MG63 (cell line): ENCODE measurements at places on chromosomes 2 and 18. TPM values are rescaled to one million over a fixed set of nuclear protein-coding genes. Genes with fewer than 3 reads are reported as not detected.

The SATB2 gene
- 3.4 and 5.1 TPM in 2 replicates for total RNA-seq

The CHST9 gene
- total RNA-seq, result 1.8 TPM in 1 of 2 replicates, not detected in the other

The GCG gene
- total RNA-seq, result not detected in 2 replicates

The CROCC2 gene
- total RNA-seq, result not detected in 2 replicates

The TRMT61B gene
- 10.1 and 14.8 TPM in 2 replicates for total RNA-seq

DNA sequence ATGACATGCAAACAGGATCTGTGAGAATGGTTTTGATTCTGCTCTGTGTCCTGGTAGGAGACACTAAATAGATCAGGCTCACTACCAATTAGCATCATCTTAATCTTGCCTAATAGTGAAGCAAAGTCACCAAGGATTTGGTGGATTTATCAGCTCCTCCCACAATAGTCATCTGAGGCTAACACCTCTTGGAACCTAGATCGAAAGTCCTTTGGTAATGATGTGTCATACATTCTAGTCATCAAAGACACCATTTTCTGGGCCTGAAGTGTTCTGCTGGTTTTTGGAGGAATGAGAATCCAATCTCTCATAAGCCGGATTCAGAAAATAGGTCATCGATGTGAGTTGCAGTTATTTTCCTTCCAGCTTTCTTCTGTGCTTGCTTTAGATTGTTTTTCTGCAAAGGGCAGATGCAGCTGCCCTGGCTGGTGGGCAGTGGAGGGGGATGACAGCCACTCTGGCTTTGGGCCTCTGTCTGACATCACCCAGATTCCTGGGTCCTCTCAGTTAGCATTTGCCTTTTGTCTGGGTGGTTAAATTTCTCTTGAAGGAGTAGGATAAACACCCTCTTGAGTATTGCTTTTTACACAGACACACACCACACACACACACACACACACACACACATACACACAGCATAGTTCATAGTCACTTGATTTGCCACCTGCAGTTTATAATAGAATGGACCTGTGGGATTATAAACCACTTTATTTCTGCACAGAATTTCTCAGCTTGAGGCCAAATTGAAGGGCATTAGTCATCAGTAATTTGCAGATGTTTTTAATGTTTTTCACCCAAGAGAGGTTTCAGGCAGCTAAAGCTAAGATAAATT is at the start of gene MYO3B:
Gene MYO3B, plus strand, starts transcription at position 198 of the 832 bp plus-strand sequence. Its CDS starts 141 bp downstream, at position 339.
- DNase-seq, result peak; percentile 24

DNA sequence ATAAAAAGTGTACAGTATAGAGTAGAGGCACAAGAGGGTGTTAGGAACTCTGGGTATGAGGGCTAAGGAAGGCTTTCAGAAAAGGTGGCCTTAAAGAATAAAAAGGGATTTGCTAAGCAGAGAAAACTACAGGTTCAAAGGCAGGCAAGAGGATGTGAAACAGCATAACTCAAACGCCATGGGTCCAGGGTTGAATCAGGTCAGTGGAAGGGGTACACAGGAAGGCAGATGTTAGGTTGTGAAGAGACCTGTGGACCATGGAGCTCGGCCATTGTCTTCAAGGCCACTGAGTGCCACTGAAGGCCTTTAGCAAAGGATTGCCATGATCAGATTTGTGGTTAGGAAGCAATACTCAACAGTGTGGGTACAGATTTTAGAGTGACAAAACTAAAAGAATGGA is 108.2 kb upstream of the FAM98A start:
- no peak for DNase-seq

DNA sequence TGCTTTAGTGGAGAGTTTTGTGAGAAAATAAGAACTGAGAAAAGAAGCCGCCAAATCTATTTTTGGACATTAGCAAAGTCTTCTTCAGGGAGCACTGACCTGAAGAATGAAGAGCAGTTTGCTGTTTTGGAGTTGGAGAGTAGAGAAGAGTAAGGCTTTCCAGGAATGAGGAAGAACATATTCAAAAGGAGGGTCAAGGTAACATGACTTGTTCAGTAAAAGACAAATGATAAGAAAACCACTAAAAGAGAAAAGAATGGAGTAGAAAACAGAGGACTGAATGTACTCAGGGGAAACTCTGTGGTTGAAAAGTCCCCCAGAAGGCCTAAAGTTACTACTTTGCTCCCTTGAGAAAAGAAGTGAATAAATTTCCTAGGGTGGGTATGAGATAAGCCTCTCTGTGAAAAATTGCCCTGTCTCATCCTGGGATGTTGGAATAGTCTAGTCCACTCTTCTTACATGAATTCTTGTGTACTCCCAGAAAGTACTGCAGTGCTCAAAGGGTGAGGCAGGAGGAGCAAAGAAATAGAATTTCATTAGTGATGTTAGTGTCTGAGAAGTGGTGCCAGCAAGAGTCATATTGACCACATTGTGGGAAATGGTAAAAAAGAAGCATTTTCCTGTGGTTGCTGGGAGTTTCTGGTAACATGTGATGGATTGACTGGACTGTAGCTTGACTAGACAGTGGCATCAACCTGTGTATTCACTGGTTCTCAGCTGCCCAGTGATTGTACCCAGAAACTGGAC is 27.8 kb downstream of the MBD5 start:
- no peak for DNase-seq

DNA sequence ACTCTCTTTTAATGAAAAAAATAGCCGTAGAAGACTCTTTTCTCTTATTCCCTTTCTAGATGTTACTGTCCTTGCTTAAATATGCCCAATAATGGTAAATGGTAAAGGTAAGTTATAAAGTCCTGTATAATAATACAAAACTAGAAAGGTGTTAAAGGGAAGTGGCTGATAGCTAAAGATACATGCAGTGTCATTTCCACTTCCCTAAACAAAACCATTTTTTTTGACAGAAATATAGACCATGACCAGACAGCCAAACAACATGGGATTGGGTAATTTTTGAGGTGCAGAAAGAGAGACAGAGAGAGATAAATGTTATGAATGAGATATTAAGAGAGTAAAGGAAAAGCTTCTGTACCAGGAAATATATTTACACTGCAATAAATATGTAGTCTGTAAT is 731.7 kb upstream of the REG3G start:
- DNase-seq, result no peak

- no peak for DNase-seq
These were observed 18.6 kb upstream of the ACOXL start for GRCh38 chr2:110713513-110714362.

- no peak for DNase-seq
These were observed 252.5 kb downstream of the ETAA1 start for GRCh38 chr2:67649331-67650261.
